Activated naive CD4-positive, alpha-beta T cell (primary cell): ENCODE measurements at places on chromosomes 5 and 9.

DNA sequence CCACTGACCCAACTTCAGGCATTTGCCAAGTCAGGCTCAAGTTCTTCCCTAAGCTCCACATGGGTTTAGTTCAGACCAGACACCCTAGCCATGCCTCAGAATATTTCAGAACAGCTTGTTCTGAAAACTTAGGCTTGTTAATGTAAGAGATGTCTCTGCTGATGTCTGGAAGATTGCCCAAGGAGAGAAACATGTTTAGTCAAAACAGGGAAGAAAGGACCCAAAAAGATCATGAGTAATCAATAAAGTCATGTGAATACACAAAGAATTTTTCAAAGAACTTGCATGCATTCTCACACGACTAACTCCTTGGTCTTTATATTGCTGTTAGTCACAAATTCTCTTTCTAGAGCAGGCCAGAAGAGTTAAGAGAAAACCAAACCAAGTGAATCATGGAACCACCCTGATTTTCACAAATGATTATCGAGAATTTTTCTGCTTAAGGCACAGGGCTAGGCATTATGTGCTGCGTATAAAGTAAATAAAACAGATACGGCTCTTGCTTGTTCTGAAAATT, 158.1 kb upstream of the HMHB1 start:
- no peak for DNase-seq

GRCh38 chr5:173018358-173018757, 34.8 kb downstream of the ATP6V0E1 start:
- DNase-seq: no peak

DNA sequence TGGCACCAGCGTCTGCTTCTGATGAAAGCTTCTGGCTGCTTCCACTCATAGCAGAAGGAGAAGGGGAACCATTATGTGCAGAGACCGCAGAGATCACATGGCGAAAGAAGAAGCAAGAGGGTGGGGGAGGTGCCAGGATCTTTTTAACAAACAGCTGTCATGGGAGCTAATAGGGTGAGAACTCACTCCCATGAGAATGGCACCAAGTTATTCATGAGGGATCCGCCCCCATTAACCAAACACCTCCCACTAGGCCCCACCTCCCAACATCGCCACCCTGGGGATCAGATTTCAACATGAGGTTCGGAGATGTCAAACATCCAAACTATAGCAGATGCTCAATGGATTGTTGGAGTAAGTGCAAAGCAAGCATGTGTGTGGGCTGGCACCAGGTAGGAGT, 125.8 kb upstream of the SLIT3 start:
- DNase-seq: no peak

GRCh38 chr5:135238622-135239452, 160.2 kb downstream of the MACROH2A1 start:
- DNase-seq: no peak

- DNase-seq: no peak
Observed at GRCh38 chr5:643811-644271, 31.7 kb downstream of the CEP72 start.

GRCh38 chr9:116360989-116361388, 207.4 kb downstream of the PAPPA start:
- DNase-seq: no peak

GRCh38 chr5:134592141-134592746, 40.4 kb downstream of the SAR1B start:
- no peak for DNase-seq

DNA sequence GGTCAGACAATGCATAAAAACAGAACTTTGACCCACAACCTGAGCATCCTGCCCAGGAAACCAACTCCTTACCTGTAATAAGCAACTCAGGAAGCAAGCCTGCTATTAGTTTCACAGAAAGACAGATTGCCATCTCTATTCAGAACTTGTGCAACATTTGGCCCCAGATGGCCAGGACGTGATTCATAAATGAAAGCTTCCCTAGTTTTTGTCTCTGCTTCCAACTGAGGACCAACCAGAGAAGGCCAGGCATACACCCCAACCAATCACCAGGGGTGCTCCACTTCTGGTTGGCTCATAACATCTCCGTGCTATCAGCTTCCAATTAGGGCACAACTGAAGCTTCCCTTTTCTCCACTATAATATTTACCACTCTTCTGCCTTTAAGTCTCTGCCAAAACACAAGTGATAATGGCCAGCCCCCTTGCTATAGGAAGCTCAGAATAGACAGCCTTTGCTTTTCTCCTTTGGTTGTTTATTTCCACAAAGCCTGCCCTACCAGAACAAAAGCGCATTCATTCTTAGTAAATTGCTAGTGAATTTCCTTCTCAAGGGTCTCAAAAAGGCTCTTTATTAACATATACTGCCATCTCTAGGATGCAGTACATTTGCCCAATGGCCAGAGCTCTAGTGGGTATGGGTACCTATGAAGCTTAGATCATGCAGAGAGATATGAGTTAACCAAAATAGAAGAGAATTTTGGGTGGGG, 289.7 kb upstream of the DAP start:
- no peak for DNase-seq

- no peak for DNase-seq
Observed at GRCh38 chr5:1846583-1846982, 36.1 kb downstream of the IRX4 start.

GRCh38 chr5:81395262-81395661, 1.3 kb upstream of the ACOT12 start:
- DNase-seq: no peak

DNA sequence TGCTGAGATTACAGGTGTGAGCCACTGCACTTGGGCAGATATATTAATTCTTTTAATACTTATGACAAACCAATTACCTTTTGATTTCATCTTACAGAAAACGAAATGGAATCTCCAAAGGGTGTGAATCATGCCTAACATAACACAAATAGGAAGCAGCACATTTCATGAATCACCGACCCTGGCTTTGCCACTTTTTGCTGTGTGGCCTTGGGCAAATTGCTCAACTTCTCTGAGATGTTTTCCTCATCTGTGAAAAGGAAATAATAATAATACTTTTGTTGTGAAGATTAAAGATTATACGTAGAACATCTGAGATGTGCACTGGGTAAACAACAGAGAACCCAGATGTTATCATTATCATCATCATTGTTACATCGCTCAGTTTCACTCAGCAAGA, 50.7 kb upstream of the FREM1 start:
- DNase-seq: no peak

DNA sequence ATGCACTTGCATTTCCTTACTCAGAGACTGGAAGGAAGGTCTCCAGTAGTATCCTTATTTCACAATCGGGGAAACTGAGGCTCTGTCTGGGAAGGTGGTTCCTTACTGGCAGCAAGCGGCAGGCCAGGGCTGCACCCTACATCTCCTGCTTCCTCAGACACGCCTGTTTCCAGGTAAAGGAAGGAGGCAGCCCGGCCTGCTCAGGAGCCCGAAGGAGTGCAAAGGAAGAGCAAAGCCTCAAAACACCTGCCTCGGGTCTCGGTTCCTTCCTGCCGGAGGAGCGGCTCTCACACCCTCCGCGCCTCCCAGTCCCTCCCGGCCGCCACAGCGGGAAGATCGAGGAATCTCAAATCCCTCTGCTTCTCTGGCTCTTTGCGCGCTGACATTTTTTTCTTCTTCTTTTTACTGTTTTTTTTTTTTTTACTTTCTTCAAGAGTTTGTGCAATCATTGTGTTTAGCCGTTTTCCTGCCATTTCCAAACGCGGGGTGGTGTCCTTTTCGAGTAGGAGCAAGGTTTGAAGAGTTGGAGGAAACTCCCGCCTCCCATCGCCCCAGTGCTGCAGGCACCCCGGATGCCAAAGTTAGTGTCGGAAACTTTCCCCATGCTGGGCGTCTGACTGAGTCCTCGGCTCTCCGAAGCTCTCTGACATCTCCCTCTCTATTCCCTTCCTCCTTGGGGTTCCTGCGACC, 1.0 kb downstream of the GGTA1 start:
- DNase-seq: no peak

- DNase-seq: no peak
Observed at GRCh38 chr5:15285901-15286583, 213.9 kb upstream of the FBXL7 start.

DNA sequence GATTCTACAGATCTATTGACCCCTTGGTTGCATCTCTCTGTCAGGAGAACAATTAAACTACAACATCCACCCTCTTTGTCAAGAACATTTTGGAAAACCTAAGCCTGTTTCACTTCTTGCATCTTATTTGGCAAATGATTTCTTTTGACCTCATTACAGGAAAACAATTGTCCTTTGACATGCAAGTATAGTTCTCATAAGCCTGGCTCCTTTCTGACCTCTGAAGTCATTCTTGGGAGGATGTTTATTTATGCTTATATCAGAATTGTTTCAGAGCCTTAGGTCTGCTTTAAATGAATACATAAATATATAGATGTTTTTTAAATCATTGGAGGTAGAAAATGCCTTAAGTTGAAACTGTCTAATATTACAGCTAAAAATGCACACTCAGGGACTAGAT, 361.3 kb upstream of the PTGER4 start:
- DNase-seq: no peak

GRCh38 chr5:128426090-128426534, 111.9 kb downstream of the FBN2 start:
- DNase-seq: no peak

DNA sequence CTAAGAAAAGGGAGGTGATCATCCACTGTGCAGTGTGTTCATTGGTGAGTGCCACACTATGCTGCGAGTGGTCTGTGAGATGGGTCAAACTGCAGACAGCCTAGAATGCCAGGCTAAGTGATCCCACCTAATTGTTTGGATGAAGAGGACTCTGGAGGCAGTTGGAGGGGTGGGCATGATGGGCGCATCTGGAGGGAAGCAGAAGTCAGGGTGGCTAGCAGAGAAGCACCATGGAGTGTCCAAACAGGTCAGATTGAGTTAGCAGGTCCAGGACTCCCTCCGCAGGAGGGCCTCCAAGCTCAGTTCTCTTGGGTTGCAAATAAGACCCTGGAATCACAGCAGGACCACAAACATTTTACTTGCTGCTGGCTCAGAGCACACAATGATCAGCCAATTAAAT, 19.9 kb upstream of the ANGPTL2 start:
- no peak for DNase-seq

DNA sequence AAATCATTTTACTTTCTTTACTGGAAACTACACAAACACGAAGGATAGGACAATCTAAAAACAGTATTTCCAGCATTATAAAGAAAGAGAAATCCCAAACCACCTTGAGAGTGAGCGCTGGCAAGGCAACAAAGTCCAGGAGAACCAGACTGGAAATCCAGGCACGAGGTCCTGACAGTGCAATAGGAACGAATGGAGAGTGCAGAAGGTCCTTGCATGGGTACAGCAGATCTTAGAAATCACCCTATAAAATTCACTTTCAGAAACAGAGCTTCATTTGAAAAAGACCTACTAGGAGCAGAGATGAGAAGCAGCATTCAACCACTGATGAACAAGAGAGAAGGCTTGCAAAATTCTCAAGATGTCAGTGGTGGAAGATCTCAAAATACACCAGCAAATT, 133.7 kb upstream of the ST8SIA4 start:
- DNase-seq: no peak

- no peak for DNase-seq
Observed at GRCh38 chr9:104589626-104590025, 9.6 kb downstream of the OR13C5 start.

DNA sequence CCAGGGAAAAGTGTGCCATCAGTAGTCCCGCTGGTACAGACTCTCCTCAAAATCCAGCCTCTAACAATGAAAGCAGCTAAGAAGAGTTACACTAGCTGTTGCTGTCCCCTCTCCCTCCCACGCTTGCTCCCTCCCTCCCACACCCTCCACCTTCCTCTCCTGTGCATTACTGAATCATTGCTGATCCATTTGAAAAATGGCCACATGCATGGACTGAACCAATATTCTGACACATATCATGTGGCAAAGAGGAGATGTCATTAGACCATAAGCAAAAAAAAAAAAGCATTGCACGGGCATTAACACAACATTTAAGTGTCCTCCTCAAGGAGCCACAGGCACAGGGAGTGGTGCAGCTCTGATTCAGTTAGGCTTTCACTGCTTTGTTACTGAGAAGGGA, 37.9 kb downstream of the LHFPL2 start:
- no peak for DNase-seq

DNA sequence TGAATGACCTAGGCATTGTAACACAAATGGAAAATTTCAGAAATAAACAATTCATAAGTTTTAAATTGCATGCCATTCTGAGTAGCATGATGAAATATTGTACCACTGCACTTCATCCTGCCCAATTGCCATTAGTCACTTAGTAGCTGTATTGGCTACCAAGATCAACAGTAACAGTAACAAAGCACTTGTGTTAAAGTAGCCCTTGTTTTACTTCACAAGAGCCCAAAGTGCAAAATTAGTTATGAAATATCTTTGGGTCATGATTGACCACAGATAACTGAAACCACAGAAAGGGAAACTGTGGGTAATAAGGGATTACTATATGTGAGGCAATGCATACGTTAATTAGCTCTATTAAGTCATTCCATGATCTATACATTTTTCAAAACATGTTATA, 33.3 kb upstream of the RORB start:
- DNase-seq: no peak

GRCh38 chr9:122076117-122076516, 17.0 kb downstream of the TTLL11 start:
- no peak for DNase-seq

DNA sequence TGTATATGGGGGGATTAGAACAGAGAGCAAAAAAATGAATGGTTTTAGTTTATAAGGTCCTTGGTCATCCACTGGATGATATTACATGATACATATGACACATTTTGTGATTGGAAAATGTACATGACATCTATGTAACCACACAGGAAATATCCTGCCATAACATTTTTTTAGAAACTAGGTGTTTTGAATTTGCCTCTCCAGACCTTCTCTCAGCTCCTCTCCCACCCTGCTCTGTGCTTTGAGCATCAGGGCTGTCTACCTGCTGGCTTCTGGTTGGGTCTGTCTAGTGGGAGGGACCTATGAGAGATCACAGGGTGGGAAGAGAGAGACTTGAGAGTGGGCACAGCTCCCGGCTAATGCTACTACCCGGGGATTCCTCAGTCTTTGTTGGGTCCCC, 24.4 kb downstream of the AKNA start:
- DNase-seq: no peak

DNA sequence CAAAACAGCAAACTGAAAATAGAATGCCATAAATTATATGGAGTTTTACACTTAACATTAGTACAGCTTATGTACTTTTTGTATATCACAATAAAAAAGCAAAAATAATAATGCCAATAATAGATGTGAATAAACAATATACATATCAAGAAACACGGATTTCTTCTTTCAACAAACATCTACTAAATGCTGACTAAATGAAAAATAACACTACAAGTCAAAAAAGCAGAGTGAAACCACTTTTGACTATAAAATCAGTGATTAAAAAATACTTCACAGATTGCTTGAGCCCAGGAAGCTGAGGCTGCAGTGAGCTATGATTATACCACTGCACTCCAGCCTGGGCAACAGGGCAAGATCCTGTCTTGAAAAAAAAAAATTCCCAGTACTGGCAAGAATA, 32.2 kb downstream of the FANCC start:
- no peak for DNase-seq
